ENCODE measurements at places on chromosomes 2 and 18.

DNA sequence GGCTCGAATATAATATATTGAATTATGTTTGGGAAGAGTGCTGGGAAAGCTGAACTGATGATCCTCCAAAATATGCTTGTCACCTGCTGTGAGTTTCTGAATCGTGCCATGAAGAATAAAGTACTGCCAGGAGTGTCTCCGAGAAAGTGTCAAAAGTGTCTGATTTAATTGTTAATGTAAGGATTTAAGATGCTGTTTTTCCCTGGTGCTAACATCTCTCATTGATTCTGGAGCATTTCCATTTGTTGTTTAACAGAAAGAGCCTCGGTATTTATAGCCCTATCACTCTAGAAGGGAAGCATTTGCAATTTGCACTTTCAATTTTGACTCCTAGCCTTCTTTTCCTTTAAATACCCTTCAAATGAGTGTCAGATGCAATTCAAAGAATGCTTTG lies 342.2 kb downstream of the RND3 start:
- no peak for DNase-seq

- no peak for DNase-seq
Measured at GRCh38 chr2:150426315-150426714, 61.2 kb downstream of the RND3 start.

DNA sequence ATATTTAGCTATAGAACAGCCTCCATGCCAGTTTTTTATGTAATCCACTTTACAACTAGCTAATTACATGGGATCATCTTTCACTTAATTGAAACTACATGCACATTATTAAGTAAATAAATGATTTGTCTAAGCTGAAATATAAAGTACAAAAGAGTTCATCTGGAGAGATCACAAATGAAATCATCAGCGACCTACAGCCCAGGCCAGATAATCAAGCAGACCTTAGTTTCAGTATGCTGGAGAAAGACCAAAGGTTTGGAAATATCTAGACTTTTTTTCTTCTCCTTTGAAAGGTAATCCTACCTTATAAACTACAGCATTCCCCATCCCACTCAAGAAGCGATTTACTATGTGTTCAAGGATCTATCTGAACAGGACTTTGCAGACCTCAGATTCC lies 26.5 kb downstream of the FIGN start:
- no peak for DNase-seq

GRCh38 chr2:236161082-236161462 lies 7.1 kb downstream of the GBX2 start:
- DNase-seq = no peak

DNA sequence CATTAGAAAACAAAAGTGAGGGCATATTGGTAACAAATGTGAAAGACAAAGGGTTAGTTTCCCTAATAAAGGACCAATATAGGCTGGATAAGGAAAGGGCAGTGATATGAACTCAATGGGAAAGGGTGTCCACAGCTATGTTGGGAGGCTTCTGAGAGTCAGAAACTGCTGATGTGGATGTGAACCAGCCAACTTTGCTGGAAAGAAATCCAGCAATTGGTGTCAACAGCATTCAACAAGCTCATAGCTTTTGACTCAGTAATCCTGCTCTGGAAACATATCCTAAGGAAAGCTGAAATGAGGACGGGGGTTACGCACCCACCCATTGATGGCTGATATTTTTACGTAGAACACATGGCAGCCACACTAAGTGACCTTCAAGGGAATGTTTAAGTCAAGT lies 63.7 kb downstream of the ARL4C start:
- no peak for DNase-seq

DNA sequence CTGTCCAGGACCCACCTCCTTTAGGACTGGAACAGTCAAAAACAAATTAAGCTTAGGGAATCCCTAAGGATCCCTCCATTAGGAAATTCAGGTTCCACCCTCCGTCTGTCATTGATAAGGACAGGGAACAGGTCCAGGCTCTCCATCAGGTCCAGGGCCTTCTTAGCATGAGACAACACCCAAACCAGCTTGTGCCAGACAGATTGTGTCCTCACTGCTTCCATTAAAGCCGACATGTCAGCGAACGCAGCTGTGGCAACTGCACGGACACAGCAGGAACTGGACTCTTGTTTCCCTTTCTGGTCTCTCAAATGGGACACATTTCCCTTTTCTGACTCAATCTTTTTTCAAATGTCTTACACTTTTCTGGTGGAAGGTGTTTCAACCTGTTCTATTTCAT lies 81.4 kb downstream of the BCL11A start:
- DNase-seq = no peak

GRCh38 chr2:212926940-212927339 lies 224.5 kb downstream of the IKZF2 start:
- DNase-seq = no peak

DNA sequence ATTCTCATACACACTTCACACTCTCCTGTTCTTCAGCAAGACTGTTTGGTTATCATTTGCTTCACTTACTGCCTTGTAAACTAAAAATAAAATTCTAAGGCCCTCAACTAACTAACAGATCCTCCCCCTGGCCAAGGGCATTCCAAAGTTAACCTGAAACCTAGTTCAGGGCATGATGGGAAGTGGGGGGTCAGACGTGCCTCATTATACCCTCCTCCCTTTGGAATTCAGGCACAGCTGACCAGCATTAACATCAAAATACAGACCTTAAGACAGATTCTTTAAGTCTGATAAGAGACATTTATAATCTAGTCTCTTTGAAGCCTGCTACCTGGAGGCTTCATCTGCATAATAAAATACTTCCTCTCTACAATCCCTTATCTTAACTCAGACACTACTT lies 221.0 kb downstream of the NOL4 start:
- DNase-seq = no peak

DNA sequence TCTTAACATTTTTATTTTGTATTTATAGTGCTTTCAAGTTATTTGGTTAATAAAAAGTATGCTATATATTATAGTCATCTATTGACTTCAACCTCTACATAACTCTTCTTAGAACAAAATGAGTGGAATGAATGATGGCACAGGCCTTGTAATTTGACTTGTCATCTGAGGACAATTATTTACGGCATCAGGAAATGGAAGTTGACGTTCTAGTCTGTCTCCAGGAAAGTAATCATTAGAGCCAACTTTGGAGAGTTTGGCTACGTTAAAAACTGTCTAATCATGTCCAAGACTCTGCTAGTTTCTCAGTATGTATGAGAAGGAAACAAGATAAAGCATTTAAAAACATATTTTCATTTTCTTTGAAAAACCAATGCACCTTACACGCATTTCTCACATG lies 353.6 kb downstream of the ARHGAP15 start:
- no peak for DNase-seq

GRCh38 chr2:65485839-65486238 lies 53.4 kb upstream of the SPRED2 start:
- no peak for DNase-seq

GRCh38 chr2:142796161-142796560 lies 81.3 kb upstream of the KYNU start:
- DNase-seq = no peak

DNA sequence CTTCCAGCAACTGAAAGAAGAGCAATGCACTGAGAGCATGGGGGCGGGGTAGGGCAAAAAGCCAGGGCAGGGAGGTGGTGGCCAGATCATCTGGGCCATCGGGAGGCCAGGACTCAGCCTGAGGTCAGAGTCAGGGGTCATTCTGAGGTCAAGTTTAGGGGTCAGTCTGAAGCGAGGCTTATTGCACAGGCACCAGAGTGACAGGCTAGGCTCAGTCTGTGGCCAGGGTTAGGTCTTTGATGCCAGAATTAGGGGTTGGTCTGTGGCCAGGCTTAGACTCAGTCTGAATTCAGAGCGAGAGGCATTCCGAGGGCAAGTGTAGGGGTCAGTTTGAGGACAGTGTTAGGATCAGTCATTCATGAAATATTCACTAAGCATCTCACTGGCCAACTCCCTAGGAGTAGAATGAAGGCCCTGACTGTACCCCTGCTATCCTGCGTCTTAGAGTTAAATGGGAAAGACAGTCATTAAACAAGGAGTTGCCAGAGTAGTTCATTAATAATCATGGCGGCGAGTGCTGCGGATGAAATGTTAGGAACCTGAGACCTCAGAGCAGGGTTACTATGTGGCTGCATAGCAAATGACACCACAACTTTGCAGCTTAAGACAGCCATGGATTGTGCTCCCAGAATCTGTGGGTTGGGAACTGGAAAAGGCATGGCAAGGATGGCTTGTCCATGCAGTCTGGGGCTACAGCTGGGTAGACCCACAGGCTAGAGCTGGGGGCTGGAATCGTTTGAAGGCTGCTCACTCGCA lies 198.7 kb downstream of the CYP26B1 start:
- no peak for DNase-seq

- no peak for DNase-seq
Measured at GRCh38 chr2:231503766-231504165, 26.5 kb downstream of the NMUR1 start.

DNA sequence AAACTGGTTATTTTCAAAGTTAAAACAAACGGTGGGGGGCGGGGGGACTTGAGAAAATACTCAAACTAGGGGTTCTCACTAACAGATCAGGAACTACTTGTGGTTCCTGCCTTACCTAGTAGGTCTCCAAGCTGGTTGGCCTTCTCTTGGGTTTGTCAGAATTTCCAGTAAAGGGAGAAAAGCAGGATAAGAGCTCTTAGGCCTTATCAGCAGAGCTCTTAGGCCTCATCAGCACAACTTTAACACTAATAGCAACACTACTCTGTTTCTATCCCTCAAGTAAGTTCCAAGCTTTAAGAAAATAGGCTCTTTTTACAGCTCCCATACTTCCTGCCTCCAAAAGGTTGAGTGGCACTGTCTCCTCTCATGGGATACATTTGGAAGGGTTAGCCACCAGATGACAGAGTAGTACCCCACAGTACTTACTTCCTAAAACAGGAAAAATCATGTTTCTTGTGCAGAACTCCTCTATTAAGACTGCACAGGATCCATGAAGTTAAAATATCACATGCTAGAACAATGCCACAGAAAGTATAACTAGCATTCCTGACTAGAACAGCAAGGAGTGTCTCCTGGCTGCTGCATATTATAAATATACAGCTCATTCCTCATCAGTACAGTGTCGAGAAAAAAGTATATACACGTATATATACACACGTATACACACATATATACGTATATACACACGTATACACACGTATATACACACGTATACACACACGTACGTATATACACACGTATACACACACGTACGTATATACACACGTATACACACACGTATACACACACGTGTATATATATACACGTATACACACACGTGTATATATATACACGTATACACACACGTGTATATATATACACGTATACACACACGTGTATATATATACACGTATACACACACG lies 6.1 kb downstream of the FBXO11 start:
- DNase-seq = no peak

DNA sequence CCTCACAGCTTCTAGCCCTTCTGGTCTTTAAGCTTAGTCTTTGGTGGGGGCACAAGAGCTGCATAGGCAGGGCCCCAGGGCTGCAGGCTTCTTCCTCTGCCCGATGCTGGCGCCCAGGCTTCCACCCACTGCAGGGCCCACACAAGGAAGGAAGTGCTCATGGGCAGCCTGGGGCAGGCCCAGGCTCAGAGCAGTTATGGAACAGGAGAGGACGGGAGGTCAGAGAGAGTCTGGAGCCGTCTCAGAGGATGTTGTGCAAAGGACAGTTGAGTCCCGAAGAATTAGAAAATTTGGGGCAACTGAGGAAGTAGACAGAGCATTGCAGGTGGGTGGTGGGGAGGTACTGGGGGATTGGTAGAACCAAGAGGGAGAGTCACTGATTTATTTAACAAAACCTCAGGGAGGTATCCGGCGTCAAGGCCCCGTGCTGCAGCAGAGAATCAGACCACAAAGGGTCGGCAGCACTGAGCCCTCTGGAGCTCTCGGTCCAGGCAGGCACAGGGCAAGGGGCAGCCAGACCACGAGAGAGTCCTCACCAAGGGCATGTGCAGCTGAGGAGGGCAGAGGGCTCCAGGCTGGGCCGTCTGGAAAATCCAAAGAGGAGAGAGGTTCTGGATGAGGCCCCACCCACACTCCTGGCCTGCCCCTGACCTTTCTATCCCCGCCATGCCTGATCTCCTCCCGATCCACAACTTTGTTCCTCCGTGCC lies 110.8 kb upstream of the GLI2 start:
- DNase-seq = no peak

DNA sequence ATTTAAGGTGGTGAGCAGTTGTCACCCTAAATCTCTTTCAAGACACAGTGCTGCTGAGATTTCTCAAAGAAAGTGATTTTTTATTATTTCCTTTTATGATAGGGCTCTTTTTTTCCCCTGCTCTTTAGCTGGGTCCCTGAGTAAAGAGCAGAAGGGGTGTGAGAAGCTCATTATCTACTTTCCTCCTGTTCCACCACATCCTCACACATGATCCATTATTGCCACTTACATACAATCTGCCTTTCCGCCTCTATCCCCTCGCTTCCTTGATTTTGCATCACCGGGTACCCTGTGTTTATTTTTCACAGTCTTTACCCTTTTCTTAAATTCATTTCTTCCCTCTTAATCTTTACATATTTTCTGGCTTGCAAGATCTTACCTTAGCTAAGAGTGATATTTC lies 93.9 kb upstream of the CCDC85A start:
- no peak for DNase-seq

- no peak for DNase-seq
Measured at GRCh38 chr2:239952665-239953417, 72.3 kb downstream of the NDUFA10 start.

GRCh38 chr18:213966-214365 lies 53.9 kb downstream of the THOC1 start:
- DNase-seq = no peak

DNA sequence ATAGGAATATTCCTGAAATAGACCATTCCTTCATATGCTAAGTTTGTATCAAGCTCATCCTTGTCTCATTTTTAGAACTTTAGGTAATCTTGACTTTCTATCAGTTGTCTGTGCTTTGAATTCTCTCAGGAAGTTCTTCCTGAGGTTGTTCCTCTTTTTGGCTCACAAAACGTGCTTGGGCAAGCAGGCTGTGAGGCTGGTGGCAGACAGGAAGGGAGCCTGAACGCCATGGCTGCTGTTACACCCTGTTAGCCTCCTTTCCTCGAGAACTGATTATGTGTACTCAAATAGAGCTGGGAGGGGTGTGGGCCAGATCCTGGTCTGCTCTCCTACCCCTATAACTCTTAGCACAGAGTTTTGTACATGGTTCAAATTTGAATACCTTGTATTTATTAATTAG lies 136.4 kb upstream of the CELF4 start:
- peak; percentile 26 for DNase-seq

DNA sequence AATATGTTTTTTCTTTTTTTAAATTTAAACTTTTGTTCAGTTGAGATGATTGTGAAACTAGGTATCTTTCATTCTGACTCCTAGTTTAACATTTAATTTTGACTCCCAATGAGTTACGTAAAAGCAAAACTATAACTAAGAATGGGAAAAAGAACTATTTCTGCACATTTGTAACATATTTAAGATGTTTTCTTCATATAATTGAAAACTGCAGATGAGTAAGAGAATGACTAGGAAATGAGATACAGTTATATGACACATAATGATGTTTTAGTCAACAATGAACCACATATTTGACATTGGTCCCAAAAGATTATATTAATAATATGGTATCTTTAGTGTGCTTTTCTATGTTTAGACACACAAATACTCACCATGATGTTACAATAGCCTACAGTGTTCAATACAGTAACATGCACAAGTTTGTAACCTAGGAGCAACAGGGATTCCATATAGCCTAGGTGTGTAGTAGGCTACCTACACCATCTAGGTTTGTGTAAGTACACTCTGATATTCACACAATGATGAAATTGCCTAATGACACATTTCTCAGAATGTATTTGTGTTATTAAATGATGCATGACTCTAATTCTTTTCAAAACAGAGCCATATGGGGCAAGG lies 12.6 kb downstream of the ERMN start:
- DNase-seq = no peak

- no peak for DNase-seq
Measured at GRCh38 chr2:60884800-60885199, 3.4 kb downstream of the REL start.
